Retina (tissue), 1 donor: ENCODE measurements at places on chromosomes 6 and 20.

DNA sequence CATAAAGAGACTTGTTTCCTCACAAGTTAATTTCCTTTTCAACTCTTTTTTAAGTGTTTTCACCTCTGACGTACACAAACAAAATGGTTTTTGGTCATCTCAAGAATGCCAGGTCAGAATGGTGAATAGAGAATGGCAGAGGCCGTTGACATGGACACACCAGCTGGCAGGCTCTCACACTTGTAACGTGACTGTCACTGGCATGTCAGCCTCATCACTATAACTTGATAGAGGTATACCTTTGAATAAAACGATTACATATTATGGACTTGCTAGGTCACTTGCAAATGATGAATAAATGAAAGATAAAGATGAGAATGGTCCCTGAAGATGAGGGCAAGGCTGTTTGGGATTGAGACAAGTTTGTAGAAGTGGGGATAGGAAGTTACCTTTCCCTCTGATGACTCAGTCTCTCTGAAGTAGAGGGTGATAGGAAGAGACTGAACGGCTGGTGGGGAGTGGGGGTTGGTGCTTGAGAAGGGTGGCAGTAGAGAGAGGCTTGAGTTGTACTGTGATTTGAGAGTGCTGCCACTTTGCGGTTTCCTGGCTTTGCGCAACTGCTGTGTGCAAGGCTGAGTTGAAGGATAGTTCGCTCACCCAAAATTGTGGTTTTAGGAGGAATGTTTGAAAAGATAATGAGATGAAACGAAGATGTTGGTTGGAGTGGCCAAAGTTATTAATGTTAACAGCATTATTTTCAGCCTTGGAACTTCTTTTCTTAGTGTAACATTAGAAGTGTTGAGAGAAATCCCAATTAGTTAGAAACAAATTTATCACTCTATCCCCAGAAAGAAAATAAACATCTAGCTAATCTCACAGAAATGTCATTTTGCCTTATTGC is 30.3 kb downstream of the TBPL1 start:
- no peak for DNase-seq

GRCh38 chr20:6122111-6122872 is 538 bp downstream of the FERMT1 start:
- DNase-seq = no peak

- DNase-seq = no peak
These were observed 28.7 kb downstream of the OLIG3 start for GRCh38 chr6:137465378-137466009.

DNA sequence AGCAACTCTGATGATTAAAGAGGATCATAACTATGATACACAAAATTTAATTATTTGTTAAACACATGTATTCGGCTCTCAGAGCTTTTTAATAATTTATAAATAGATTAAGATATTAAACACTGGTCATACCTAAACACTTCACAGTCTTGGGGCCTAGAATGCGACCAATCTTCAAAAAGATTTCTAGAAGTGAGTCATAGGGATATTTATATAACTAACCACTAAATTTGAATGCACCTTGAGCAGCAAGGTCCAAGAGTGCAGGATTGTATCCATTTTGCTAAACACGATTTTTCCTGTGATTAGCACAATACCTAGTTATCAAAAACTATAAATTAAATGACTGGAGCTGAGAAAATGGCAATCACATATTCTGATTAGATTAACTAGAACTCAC is 709.3 kb downstream of the EPHA7 start:
- DNase-seq = no peak

- DNase-seq = no peak
These were observed 40.7 kb downstream of the SRC start for GRCh38 chr20:37386505-37387251.

- DNase-seq = no peak
These were observed 9.7 kb upstream of the THBS2 start for GRCh38 chr6:169263374-169263773.

DNA sequence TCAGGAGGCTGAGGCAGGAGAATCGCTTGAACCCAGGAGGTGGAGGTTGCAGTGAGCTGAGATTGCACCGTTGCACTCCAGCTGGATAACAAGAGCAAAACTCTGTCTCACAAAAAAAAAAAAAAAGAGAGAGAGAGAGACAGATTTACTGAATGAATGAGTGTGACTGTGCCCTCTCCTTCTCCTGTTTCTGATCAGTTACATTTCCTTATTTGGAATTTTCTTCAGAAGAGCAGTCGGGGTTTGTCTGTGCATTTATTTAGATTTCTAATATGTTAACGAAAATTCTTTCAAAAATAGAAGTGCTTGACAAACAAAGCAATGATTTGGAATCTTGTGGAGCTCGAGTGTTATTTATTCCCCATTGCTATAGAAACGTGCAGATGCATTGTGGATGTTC is 6.4 kb upstream of the LRRN4 start:
- DNase-seq = no peak

DNA sequence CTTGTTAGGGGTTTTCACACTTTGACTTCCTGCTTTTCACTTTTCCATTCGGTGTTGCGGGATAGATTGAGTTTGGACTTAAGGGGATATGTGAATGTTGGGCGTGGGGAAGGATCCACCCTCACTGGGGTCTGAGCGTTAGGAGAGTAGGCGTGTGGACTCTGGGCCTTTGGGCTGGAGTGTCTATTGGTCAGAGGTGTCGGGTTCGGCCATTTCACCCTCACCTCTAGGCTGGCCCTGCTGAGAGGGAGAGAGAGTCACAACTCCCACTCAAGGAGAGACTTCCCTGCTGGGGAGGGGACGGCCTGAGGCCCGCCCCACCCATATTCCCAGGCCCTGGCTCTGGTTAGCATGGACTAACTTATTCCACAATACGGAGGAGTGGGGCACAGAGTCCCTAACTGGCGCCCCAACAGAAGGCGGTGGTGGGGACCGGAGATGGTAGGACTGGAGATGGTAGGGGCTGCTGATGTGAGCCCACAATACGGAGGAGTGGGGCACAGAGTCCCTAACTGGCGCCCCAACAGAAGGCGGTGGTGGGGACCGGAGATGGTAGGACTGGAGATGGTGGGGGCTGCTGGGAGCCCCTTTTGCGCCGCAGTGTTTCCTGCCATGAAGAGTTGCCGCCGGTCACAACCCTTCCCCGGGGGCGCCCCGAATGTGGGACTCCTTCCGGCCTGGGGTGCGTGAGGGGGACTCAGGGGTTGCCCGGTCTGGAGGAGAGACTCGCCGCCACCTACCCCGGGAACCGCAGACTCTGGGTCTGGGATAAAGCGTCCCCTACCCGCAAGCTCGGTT is 1.4 kb upstream of the PTPRA start:
- peak; percentile 26 for DNase-seq

- DNase-seq = no peak
These were observed 19.8 kb upstream of the SIM1 start for GRCh38 chr6:100484474-100484873.

- DNase-seq = no peak
These were observed 2.7 kb upstream of the SIRPG start for GRCh38 chr20:1660246-1660645.

DNA sequence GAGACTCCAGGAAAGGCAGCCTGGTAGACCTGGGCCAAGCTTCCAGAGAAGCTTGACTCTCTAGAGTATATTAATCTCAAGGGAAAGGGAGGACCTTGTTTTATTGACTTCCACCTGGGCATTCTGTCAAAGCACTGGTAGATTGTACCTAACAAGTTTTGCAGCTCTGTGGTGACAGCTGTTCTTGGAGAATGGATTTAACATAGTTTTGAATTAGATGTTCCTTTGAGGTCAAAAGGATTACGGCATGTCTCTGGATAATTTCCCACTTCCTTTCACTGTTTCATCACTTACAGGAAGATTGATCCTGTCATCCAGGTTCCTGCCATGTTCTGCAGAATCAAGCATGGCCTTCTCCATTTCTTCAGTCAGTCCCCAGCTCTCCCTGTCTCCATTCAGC is 246.0 kb downstream of the PHACTR1 start:
- DNase-seq = no peak

DNA sequence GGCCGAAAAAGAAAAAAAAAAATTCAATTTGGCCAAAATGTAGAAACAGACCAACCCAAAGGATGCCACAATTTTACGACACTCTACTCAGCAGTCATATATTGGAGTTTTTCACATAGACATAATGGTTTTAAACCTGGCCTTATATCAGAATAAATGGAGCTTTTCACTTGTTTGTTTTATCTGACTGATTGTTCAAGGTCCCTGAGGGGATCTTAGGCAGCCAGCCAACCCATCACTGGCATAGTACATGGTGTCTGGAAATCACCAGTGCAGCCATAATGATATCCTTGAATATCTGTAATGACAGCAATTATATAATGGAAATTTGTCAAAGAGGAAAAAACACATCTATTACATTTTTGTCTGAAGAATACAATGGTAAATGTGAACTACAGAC is 96.9 kb downstream of the PRSS35 start:
- DNase-seq = no peak

- no peak for DNase-seq
These were observed 65.3 kb downstream of the RAMACL start for GRCh38 chr6:166520905-166521834.

DNA sequence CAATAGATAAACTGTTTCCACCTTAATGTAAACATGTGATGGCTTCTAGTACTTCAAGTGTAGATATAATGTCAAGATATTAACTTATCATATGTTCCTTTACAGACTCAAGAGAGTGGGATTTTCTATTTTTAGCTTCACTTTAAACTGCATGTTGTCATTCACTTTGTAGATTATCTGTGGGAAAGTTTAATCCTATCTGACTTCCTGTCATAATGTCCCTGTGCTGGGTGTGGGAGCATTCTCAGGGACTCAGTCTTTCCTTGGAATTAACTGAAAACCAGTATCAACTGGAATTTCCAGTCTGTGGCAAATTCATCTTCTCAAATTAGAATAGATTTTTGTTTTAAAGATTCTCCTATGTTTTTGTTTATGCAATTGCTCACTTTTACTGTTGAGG is 226.1 kb upstream of the FERMT1 start:
- no peak for DNase-seq

DNA sequence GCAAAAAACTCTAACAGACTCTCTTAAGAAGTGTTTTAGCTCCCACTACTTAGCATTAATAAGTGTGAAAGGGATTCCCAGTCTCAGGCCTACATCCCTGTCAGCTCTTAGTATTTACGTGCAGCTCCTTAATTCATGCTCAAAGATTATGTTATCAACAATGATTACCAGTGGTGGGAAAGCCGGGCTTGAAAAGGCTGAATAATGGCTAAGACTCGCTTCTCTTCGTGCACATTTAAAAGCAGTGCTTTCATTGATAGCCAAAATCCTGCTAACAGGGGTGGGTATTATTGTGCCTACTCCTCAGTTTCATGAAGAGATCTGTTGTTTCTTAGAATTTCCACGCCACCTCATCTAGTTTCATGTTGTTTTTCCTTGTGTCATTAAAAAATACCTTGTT is 518.8 kb downstream of the GRIK2 start:
- no peak for DNase-seq

- DNase-seq = no peak
These were observed 44.9 kb upstream of the JAG1 start for GRCh38 chr20:10718661-10719060.

DNA sequence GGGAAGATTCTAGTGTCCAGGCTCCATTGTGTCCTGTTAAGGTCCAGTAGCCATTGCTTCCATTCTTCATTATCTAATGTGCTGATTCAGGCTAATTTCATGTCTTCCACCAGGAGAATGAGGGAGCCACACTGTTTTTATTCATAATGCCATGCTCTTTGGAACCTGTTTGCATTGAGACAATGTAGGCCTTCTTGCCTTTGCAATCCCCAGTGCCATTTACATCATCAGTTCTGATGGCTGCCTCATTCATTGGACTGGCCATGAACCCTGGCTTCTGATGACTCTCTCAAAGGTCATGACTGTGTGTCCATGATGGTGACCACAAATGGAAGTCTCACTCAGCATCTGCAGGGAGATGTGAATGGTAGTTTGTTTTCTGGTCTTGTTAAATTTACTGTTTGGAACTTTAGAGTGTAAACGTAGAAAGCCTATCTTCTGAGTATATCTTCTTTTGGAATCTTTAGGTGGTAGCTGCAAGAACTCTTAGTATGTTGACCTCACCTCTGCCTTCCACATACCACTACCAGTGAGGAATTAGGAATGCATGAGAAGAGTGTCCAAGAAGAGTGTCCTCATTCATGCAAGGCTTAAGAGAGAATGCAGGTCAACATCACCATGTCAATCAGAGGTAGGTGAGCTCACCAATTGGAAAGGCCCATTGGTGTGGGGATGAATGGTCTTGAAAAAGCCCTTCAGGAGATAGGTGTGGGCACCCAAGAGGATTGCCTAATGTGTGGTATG is 42.9 kb upstream of the ZFP64 start:
- no peak for DNase-seq

DNA sequence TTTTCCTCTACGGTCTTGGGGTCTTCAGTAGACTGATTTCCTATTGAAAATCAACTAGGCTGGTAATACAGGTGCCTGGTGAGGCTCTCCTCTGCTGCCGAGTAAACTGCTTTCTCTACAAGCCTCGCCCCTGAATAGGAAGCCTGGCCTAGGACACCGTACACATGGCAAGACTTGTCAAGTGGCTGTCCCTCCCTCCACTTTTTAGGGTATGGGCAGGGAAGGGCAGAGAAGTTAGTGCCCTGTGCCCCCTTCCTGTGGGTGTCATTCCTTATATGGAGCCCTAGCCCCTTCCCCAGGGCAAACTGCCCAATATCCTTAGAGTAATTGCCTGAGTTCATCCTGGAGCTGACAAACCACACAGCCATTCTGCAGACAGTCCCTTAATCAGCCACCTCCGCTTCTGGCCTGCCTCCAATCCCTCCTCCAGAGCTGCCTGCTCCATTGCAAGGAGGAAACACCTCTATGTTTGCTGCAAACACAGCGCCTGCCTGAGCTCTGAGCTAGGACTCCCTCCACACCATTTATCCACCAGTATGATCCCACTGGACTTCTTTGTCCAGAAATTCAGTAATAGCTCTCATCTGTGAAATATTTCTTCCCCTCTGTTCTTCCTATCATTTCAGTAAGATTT is 93.1 kb downstream of the CHD6 start:
- DNase-seq = peak; percentile 6

DNA sequence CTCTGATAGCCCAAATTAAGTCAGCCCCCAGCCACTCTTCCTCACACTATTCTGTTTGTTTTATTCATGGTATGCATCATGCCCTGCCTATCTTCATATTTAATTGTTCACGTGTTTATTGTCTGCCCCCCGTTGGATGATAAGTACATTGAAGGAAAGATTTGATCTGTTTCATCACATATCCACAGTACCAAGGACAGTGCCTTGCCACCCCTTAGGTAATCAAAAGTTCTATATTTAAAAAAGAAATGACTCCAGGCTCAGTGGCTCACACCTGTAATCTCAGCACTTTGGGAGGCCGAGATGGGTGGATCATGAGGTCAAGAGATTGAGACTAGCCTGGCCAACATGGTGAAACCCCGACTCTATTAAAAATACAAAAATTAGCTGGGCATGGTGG is 10.2 kb upstream of the RIN2 start:
- no peak for DNase-seq

GRCh38 chr6:113873043-113873667 is 16.0 kb downstream of the MARCKS start:
- DNase-seq = no peak

GRCh38 chr6:147077251-147077650 is 127.0 kb upstream of the STXBP5 start:
- no peak for DNase-seq
